ENCODE measurements at places on chromosomes 5 and 9. TPM values are rescaled to one million over a fixed set of nuclear protein-coding genes. Genes with fewer than 3 reads are reported as not detected.

- DNase-seq: no peak
These were observed 73.5 kb downstream of the BOD1 start for GRCh38 chr5:173542964-173543363.

The STARD4 gene
- 33.7 TPM for total RNA-seq

- DNase-seq: no peak
These were observed 16.4 kb upstream of the PDCD1LG2 start for GRCh38 chr9:5493679-5494511.

The NKD2 gene
- total RNA-seq: 0.89 TPM

DNA sequence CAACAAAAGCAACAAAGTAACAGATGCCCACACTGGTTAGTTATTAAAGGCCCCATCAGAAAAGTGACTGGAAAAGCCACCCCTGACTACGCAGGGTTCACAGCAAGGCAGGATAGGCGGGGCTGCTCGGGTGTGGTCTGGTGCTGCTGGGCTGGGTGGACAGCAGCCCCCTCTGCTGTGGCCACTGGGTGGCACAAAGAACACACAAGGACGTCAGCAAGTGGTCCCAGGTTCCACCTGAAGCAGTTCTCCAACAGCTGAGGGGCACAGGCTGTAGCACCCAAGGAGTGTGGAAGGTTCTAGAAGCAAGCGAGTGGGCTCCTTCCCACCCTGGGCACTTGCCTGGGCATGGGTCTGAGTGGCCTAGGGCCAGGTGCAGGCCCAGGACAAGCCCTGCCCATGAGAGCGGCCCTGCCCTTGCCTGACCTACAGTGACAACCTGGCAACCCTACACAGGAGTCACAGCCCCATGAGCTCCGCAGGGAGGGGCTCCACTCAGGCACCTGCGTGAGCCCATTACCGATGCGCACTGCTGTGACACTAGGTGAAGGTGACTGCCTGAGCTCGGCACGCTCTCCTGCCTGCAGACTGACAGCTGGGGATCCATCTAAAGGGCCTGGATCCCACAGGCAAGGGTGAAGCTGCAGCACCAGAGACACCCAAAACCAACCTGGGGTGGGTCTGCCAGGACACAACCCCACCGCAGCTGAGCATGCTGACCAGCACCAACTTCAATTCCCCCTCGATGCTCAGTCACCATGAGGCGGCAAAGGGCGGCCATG is 8.1 kb downstream of the BRD9 start:
- no peak for DNase-seq

The ZBTB6 gene
- 9.5 TPM for total RNA-seq

The PDE6A gene
- total RNA-seq: not detected

- no peak for DNase-seq
These were observed 72.8 kb downstream of the MED27 start for GRCh38 chr9:132006677-132007370.

- no peak for DNase-seq
These were observed 158.0 kb downstream of the TRIO start for GRCh38 chr5:14301186-14301585.

DNA sequence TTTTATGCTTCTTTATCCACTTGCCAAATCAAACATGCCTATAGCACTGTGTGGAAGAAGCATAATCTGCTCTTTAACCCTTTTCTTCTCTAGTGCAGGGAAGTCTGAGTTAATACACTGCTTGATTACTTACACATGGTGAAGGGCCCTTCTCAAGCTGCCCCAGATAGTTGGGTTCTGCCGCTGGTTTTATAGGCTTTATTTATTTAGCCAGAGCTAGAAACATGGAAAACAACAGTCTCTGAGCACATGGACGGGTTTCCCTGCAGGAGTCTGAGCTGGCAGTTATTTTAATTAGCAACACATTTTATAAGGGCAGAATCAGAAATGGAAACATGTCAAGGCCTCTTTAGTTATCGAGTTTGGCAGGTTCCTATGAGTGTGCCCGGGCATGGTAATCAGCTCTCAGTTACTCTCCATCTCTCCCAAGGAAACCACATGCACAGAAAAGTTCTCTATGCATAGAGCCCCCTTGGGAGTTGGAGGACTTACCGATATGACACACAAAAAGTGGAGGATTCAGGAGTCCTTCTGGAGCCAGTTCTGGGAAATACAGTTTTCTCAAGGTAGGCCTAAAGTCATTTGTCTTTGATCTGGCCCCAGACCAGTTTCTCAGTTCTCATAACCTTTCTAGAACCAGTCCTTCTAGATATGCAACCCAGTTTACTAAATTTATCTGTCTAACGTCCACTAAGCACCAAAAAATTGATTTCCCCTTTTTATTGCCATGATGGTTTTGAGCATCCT is 564.8 kb downstream of the ACTL7B start:
- DNase-seq: no peak

Measured in sciatic nerve (tissue), 2 donors.